ENCODE measurements at places on chromosomes 11 and 22. TPM values are rescaled to one million over a fixed set of nuclear protein-coding genes. Genes with fewer than 3 reads are reported as not detected.
A peak's percentile ranks its signal among the peaks of the same experiment; 100 is the strongest.

The PDE3B gene
- total RNA-seq = 7.6 TPM

- no peak for DNase-seq
These were observed 23.5 kb upstream of the P2RY6 start for GRCh38 chr11:73248526-73249185.

DNA sequence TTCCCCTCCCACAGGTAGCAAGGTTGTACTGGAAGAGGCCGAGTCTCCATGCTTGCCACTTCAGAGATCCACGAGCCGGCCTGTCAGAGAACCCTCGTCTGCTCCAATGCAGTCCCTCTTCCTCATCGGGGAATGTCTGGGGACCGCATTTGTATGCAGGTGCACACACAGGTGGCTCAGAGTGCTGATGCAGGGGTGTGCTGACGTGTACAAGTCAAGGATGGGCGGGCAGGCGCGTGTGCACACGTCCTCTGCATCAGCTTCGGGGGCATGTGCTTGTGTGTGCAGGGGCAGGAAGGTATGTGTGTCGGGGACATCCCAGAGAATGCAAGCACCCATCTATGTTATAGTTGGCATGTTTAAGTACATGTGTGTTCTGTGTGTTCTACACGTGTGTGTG lies 49.4 kb downstream of the ELFN2 start:
- no peak for DNase-seq

GRCh38 chr11:86068138-86068871 lies 579 bp downstream of the PICALM start:
- DNase-seq = peak; percentile 54

The ELF5 gene
- total RNA-seq = not detected

- DNase-seq = no peak
These were observed 1.7 kb downstream of the MOB2 start for GRCh38 chr11:1484695-1485503.

DNA sequence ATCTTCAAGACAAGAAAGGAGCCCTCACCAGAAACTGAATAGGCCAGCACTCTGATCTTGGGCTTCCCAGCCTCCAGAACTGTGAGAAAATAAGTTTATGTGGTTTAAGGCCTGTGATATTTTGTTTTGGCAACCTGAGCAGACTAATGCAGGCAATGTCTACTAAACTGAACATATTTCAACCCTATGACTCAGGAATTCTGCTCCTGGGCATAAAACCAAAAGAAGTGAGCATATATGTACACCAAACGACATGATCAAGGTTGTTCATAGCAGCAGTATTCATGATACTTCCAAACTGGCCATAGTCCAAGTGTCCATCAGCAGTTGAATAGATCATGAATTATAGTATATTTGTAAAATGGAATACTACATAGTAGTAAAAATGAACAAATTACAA lies 29.0 kb downstream of the CSNK2A3 start:
- DNase-seq = no peak

DNA sequence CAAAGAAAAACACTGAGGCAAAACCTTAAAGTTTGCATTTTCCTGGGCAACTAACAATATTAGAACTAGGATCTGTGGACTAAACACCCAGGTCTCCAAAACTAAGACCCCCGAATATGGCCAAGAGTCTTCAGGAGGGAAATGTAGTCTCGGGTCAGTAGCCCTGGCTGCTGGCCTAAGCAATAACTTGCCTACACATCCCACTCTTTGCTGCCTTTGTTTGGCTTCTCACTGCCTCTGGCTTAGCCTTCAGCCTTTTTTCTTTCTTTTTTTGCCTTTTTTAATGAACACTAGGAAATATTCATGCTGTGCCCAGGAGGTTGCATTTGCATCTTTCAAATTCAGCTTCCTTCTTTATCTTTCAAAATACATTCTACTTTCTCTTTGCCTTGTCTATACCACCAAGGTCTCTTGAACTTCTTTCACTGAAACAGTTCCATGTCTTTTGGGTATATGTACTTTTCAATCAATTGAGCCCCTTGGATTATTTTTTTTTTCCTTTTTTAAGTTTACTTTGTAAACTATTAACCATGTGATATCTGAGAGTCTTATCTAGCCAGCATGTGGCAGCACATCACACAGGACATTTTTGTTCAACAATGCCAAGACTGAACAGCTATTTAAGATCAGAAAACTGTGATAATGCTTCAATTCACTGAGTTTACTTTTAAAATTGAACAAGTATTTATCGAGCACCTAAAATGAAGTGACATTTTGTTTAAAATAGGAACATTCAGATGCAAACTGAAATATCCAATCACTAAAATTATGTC lies 165.0 kb upstream of the TRPC6 start:
- no peak for DNase-seq

The DUSP8 gene
- 12.8 TPM for total RNA-seq

DNA sequence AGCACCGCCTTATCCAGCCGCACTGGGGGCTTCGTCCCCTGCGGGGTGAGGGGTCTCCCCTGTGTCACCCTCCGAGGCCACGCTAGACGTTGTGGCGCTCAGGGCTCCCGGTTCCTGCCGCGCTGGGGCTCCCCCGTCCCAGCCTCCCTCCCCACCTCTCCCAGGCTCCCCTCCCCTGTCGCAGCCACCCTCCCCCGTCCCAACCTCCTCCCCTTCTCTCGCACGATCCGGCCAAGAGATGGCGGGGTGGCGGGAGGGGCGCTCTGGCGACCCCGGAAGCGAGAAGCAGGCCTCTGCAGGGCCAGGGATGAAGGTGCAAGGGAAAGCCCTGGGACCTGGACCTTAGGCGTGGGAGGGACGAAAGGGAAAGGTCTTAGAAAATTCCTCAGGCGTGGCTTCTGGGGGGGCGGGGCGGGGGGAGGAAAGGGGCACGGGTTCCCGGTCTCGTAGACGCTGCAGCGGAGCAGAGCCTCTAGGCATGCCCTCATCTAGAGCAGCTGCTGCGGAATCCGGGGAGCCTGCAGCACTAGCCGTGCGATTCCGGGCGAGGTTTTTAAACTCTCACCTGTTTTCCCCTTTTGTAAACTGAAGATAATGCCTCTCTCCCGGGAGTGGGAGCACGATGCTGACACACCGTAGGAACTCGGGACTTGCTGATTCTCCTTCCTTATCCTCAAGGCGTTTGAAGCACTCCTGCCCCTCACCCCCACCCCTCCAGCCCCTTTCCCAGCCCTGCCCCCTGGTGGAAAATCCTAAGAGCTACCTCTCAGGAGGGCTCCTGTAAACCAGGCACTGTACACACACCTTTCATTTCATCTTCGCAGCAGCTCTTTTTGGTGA lies 14.4 kb downstream of the KCNJ5 start:
- DNase-seq = peak; percentile 50

DNA sequence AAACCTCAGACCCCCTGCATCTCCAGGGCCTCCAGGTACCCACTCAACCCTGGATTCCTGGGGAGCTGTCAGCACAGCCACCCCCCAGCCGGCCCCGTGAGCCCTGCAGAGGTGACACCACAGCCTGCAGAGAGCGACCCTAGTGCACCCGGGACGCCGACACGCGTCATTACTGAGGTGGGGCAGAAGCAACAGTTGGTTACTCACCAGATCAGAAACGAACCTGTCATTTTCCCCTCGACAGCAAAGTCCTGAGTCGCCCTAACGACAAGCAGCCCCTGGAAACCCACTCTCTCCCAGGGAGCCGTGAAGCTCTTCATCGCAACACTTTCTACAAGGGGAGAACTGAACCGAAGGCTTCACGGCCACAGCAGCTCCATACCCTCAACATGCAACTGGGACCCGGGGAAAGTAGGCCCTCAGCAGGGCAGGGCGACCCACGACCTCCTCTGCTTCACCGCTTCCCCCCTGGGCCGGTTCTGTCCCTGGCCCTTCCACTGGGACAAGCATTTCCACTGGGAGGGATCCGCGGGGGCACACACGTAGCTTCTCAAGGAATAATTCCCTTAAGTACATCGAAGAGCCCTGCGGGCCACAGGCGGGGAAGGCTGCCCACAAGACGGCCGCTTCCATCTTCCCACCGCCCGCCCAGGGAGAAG lies 1.6 kb downstream of the BRD1 start:
- DNase-seq = peak; percentile 68

DNA sequence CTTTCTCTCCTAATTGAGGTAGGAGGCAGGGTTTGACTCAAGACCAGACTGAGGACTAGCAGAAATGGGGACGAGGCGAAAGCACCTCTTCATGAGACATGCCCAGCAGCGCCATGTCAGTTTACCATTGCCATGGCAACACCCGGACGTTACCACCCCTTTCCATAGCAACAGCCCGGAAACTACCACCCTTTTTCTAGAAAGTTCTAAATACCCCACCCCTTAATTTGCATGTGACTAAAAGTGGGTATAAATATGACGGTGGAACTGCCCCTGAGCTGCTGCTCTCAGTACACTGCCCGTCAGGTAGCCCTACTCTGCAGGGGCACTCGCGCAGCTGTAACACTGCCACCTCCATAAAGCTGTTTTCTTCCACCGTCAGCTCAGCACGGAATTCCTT lies 5.9 kb upstream of the RAC2 start:
- DNase-seq = no peak

DNA sequence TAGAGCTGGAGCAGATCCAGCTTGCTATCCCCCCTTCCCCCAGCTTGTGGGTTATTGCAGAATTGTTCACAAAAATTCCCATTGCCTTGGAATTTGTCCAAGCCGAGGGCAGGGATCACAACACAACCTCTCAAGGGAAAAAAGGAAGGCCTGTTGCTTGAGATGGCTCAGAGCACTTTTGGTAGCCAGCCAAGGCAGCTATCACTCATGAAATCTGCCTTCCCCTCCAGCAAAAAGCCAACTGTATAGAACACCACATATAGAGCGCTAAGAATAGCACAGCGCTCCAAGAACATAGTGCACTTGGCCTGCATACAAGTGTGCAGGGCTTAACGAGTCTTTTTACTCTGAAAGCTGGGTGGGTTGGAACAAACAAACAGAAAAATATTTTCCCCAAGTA lies 46.2 kb downstream of the FAM83F start:
- no peak for DNase-seq
